Cerebellum (tissue), 4 donors: ENCODE measurements at places on chromosomes 3 and 15.
A peak's percentile ranks its signal among the peaks of the same experiment; 100 is the strongest.

DNA sequence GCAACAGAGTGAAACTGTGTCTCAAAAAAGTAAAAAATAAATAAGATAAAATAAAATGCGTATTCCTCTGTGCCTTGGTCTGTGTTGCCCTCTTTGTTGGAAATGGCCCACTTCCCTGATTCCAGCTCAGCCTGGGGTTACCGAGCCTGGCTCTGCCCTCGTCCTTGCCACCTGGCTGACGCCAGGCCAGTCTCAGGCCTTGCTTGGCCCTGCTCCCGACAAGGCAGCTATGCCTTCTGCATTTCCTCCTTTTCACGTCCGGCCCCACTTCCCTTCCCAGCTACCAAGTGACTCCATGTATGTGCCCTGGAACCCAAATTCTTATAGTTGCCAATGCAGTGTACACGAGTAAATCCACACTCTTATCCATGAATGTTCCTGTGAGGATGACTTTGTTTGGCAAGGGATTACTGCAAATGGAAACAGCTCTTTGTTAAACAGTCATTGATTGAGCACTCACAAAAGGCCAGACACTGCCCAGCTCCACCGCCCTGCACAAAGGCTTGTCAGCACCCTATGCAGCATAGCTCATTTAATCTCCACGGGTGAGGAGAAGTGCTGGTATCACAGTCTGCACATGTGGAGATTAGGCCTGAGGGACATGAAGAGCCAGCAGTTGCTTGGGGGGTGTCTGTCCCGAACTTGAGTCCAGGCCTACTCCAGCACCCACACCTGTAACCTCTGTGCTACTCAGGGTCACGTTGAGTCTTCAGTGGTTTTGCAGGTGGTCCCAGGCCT, 25.1 kb downstream of the SPSB4 start:
- no peak for DNase-seq

DNA sequence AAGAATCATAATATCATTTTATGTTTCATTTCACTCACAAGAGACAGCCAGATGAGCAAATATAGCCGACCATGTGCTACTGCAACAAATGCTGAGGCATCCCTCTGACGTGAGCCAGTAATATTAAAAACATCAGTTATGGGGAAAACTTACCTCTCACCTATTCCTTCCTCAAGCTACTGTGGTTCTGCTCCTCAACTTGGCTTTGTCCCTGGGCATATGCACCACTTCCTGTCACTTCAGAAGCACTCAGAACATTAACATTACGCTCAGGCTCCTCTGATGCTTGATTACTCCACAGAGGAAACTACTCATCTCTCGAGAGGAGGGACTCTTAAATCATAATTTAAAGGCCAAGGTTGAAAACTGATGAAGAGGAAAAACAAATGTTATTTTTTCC, 457.0 kb upstream of the ALCAM start:
- DNase-seq, result no peak

DNA sequence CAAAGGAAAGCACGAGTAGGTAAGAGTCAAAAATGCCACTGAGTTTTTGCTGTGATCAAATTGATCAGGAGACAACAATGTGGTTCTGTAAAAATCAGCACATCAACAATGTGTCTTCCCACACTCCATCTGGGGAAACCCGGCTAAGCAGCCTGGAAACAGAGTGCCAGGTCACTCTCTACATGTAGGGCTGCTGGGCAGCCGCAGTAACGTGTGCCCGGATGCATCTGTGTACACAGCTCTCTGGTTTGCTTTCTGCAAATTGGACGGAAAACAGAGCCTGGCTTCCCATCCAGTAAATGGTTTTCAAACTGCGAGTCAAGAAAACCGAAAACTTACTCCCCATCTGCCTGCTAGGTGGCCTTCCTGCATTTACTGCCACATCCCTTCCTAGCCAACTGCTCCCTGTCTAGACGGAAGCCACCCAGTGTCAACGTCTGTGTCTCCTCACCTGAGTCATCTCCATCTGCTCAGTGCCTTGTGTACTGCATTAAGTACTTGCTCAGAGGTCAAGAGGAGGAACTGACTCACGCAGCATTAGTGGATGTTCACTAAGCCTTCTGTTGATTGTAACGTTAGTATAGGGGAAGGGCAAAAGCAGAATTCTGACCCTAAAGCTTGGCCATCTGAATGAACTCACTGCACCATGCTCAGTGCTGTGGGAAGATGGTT, 124.1 kb downstream of the TJP1 start:
- peak; percentile 26 for DNase-seq

DNA sequence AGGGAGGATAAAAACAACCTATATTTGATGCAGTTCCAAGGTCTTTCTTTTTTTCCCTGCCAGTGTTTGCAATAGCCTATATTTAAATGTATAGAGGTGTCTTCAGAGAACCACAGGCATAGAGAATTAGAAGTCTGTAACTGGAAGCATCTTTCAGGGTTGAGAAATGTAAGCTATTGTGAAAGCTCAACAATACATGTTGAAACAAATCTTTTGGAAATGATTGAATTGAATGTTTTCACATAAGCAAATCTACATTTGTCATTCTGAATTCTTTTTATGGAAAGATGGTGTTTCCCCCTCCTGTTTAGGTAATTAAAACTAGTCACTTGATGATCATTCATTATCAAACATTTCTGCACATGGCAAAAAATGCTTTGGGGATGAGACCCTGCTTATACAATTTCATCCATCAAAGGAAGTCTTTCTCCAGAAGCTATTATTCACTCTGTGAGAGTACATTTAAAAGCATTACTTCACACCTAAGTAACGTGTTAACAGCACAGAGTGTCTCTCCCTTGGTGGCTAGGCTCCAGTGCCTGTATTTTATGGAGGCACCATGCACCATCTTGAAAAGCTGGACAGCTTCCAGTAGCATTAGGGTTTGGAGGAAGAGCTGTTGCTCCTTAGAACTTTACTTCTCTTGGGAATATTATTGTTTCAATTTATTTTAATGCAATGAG, 406.2 kb downstream of the LSAMP start:
- DNase-seq, result peak; percentile 16

GRCh38 chr15:33045066-33045810, 149.3 kb downstream of the FMN1 start:
- no peak for DNase-seq

GRCh38 chr3:196174652-196175051, 36.5 kb downstream of the ZDHHC19 start:
- no peak for DNase-seq

GRCh38 chr3:77179762-77180161, 139.9 kb downstream of the ROBO2 start:
- DNase-seq, result no peak

DNA sequence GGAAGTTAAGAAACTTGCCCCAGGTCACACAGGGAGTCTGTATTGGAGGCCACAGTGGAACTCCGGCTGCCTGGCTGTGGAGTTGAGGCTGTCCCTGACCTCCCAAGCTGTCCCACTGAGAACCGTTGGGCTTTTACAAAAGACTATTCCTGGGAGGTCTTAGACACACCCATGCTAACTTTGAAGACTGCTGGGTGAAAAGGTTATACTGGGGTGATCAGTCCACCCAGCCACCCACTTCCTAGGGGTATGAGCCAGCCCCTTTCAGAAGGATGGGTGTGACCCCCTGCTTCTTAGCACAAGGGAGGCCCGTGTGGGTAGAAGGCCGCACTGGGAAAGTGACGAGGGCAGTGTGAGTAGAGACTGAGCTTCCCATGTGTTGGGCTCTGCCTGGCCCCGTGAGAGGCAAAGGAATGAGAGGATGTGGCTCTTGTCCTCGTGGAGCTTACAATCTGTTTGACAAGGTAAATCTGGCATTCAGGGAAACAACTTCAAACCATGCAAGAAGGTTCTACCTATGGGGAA, 19.0 kb downstream of the MRAS start:
- DNase-seq, result no peak

DNA sequence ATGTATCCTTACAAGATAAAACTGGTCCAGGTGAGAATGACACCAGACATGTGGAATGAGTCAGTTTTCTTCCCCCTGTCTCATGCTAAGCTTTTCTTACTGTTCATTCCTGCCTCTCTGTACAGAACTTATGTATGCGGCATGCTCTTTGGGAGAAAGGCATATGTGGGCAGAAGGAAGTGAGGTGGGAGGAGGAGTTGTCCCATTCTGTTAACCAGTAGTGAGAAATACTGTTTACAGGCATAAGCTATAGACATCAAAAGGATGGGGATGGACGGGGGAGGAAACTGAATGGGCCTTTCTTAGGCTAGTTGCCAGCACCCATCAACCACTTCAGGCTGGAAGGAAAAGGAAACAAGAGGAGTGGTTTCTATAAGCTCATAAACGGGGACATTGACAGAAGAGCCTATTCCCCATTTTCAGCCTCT, 143.6 kb upstream of the BHLHE40 start:
- no peak for DNase-seq

DNA sequence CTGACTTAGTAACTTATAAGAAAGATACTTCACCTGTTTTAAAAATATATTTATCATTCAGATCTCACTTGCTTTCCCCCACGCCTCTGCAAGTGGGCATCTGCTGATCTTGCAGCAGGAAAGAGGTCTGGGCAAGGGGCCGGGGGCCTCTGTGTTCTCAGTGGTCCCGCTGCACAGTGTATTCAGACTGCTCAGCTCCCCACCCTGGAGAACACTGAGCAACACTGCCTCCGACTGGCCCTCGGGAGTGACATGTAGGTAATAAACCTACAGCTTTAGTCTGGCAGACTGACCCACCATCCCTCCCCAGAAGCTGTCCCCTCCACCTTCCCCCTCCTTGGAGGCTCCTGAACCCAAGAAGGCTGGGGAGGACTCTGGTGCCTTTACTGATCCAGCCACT, 43.8 kb downstream of the GABRB3 start:
- no peak for DNase-seq

GRCh38 chr3:120469440-120469839, 18.6 kb upstream of the FSTL1 start:
- no peak for DNase-seq

DNA sequence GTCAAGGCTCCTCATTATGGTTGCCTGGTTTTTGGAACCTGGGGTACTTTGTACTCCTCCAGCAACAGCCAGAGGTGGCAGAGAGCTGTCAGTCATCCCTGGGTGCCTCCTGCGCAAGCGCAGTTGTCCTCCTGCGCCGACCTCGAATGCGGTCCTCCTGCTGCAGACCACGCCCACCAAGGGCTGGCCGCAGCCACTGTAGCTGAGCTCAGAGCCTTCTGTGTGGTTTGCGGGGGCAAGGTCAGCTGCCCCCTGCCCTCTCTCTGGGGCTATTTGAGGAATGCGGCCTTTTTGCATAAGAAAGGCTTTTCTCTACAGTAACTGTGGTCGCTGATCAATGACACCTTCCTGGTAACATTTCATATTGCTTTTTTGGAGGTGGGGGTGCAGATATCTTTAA, 131.3 kb upstream of the SNRPN start:
- DNase-seq, result peak; percentile 12

DNA sequence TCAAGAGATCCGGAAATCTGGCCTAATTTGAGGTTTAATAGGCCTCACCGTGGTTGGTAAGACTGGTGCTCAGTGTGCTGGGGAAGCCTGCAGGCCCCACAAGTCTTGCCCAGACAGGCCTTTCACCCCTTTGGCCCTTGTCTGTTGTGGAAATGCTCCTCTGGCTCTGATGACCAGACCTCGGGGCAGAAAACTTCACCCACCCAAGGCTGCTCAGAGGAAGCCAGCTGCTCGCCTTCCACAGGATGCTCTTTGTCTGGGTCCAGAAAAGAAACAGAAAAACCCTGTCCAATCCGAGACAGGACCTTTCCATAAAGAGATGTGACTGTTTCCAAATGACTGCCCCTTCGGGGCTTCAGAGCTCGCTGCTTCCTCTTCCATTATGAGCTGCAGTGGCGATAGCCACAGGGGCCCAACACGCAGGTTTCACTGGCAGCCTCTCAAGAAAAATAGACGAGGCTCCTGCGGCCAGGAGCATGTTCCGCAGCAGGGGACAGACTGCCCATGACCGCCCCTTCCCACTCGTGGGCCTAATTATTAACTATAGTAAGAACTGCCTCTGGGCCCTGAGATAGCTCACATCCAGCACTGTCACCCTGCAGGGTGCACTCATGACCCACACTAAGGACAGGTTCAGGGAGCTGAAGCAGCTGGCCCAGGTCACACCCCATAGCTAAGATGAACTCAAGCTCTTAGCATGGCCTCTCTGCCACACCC, 6.8 kb upstream of the SNX22 start:
- no peak for DNase-seq

- DNase-seq, result no peak
These were observed 179.2 kb downstream of the LSAMP start for GRCh38 chr3:116265976-116266584.

- no peak for DNase-seq
These were observed 9.2 kb downstream of the ALCAM start for GRCh38 chr3:105375750-105376511.

- no peak for DNase-seq
These were observed 181.1 kb downstream of the MYRIP start for GRCh38 chr3:39990532-39990931.

DNA sequence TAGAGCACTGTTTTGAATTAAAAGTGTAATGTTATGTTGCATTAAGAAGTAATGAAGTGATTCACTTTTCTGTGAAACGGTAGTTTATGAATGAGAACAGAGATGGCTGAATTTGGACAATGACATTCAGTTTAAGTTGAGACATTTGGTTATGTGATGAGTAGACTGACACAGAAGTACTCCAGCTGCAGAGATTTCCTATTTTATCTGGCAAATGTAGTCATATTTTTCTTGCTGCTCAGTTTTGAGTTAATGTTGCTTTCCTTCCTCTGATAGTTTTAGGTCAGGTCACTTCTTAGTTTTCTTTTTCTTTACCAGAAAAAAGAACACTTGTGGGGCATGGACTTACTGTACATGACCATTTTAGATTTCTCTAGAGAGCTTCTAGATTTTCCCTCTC, 51.2 kb downstream of the ASB7 start:
- DNase-seq, result no peak

- peak; percentile 53 for DNase-seq
These were observed 31.0 kb downstream of the GRIP2 start for GRCh38 chr3:14508966-14509795.

GRCh38 chr15:26697913-26698312, 75.0 kb downstream of the GABRB3 start:
- peak; percentile 22 for DNase-seq

DNA sequence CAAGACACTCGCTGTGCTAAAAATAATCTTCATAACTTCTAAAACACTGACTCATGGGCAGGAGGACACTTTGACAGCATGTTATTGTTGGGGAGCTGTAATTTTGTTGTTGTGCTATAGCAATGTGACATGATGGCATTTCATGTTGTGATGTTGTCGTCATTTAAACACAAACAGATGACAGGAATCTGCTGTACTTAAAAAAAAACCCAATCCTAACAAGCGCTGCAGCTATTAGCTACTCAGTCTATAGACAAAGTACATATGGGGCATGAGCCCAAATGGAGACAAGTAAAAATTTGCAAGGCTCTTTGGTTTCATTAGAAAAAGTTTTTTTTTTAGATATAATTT, 828 bp upstream of the ATOSA start:
- peak; percentile 2 for DNase-seq

- DNase-seq, result no peak
These were observed 616.8 kb downstream of the TAFA4 start for GRCh38 chr3:68315546-68315945.

GRCh38 chr3:14641346-14641745, 10.2 kb upstream of the CCDC174 start:
- DNase-seq, result no peak

- peak; percentile 49 for DNase-seq
These were observed 36.1 kb downstream of the BNC1 start for GRCh38 chr15:83248151-83249029.
